ENCODE measurements at places on chromosomes 11 and 22.

DNA sequence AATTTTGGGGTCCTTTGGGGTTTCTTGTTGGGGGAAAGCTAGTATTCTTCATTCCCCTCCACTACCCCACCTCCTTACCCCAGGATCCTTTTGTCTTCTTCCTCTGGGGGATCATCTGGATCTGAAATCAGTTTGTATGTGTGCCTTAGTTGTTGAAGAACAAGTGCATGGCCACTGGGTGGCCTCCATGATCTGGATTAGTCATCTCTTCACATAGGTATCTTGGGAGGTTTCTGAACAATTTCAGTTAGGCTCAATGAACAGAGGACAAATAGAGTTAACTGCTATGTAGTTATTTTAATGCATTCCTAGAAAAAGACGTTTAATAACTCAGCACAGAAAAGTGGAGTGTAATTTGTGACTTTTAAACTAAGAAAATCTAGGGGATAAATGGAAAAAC lies 7.1 kb upstream of the VWA5A start:
- DNase-seq: peak; percentile 41

- DNase-seq: no peak
Observed at GRCh38 chr11:68569357-68569756, 108.8 kb downstream of the PPP6R3 start.

GRCh38 chr11:66287889-66288670 lies 863 bp downstream of the YIF1A start:
- DNase-seq: no peak

DNA sequence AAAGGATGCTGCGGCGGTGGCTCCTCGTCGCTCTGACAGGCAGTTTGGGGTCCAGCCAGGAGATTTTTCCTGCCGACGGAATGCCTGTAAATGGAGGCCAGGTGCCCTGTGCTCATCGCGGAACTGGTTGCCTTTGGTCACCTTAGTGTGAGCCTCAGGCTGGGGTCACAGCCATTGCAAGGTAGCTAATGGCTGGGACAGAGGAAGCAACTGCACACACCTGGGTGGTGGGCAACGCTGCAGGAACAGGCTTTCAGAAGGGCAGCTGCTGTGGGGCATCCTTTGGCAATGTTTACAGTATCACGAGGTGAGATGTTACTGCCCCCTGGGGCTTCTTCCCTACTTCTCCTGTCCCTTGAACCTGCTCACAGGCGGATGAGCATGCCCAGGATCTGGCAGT lies 205.5 kb downstream of the GRIK4 start:
- no peak for DNase-seq

DNA sequence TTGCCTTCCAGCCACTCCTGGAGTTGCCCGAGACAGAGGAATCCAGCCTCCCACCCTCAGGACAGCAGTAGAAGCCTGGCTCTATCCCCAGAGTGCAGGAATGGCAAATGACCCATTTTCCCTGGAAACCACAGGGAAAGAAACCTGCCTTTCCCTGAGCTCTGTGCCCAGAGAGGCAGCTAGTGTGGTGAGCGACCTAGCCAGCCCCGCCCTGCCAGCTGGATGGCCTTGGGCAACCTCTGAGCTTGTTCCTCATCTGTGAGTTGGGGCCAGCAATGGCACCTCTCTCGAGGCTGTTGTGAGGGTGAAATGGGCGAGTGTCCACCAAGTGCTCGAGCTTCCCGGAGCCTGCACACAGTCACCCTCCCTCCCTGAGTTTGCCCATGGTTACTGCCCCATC lies 3.7 kb downstream of the OMP start:
- DNase-seq: no peak

GRCh38 chr11:76609736-76610370 lies 60.7 kb downstream of the LRRC32 start:
- DNase-seq: no peak

GRCh38 chr11:13315517-13316432 lies 38.2 kb downstream of the BMAL1 start:
- DNase-seq: no peak

GRCh38 chr22:22753526-22754267 lies 109.3 kb downstream of the GGTLC2 start:
- DNase-seq: peak; percentile 35

DNA sequence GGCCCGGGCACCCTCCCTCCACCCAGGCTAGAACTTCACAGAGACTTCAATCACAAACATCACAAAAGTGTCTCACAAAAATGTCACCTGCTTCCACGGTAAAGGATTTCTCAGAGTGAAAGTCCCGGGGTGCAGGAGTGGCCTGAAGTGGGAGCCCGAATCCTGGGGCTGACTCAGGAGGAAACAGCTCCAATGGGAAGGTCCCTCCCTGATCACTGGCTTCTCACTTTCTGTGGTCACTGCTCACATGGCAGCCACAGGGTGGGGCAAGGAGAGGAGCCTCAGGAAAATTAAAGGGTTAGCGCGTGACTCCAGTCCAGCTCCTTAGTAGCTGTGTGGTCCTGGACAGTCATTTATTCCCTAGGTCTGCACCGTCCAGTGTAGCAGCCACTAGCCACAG lies 564.5 kb upstream of the B3GAT1 start:
- DNase-seq: no peak

DNA sequence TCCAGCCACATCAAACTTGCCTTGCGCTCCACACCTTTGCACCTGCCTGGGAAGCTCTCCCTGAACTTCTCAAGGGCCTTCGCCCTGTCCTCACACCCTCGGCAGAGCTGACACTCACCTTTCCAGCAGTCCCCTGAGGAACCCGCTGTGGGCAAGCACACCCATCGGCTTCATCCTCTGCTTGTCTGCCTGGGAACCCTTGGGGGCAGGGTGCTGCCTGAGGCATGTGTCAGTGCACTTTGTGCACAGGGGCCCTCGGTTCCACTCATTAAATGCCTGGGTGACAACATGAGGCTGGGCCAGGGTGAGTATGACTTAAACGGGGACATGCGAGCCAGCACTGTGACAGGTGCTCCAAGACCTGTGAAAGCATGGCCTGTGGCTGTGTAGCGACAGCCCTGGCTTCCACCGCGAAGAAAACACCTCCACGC lies 2.6 kb upstream of the LRFN4 start:
- no peak for DNase-seq

GRCh38 chr11:8257003-8257664 lies 6.5 kb downstream of the LMO1 start:
- no peak for DNase-seq

DNA sequence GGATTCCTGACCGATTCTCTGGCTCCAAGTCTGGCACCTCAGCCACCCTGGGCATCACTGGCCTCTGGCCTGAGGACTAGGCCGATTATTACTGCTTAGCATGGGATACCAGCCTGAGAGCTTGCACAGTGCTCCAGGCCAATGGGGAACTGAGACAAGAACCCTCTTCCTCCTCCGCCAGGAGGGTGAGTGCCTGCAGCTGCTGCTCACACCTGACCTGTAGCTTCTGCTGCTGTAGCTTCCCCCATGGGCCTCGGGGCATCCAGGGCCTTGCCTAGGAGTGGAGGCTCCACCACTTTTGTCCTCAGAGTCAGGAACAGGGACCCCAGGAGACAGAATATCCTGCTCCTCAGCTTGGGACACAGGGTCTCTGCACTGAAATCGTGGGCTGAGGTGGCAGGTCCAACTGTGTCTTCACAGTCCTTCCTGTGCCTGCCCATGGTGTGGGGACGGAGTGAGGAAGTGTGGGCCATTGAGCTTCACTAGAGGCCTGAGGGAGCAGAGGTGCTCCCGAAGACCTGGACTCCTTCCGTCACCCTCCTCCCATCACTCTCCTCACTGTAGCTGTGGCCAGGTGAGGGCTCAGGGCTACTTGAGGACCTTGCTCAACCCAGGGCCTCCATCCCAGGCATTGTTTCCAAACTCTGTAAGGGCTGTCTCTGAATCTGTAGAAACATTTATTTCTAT lies 103.8 kb downstream of the ZNF280B start:
- DNase-seq: no peak

- no peak for DNase-seq
Observed at GRCh38 chr11:67633758-67634365, 4.1 kb upstream of the NUDT8 start.

Measured in NCI-H460 (cell line).